ENCODE measurements at places on chromosomes 1 and 21. TPM values are rescaled to one million over a fixed set of nuclear protein-coding genes. Genes with fewer than 3 reads are reported as not detected.

- no peak for DNase-seq
Observed at GRCh38 chr1:241600496-241600901, 39.7 kb downstream of the CHML start.

DNA sequence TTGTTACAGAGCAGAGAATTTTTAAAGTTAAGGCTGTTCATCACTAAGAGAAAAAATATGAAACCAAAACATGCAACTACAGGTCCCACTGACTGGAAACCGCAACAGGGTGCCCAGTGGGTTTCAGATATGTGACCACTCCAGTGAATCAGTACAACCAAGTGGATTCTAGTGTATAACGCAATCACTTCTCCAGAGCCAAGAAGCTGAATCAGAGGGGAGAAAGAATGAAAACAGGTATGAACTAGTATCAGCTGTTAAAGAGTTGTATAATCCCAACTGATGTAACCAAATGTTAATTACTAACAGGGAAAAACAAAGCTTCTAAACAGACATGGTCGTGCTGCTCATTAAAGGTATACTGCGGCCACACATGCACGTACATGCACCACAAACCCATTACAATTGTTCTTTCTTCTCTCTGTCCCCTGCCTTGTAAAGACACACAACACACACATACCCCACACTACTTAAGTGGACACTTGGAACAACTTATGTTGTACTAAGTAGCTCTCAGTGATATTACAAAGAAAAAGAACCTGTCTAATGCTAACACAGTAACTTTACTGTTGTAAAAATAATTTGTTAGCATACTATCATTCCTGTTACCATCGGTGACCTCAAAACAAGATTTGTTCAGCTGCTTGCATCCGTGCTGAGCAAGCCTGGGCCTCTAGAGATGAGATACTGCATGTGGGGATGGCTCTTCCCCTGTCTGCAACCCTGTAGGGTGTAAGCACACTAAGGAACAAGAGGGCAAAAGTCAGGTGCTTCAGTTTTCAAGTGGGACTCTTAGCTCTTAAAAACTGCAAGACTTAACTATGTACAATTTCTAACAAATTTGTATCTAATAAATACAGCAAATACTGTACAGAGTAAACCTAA, 74.2 kb downstream of the PTPN14 start:
- no peak for DNase-seq

GRCh38 chr1:154593390-154593789, 14.6 kb downstream of the ADAR start:
- DNase-seq, result no peak

GRCh38 chr1:150236614-150237100, 745 bp upstream of the ANP32E start:
- DNase-seq, result no peak

The ID3 gene
- total RNA-seq, result 463 TPM

The PRR9 gene
- 1.0 TPM for total RNA-seq

The HMGCS2 gene
- not detected for total RNA-seq

DNA sequence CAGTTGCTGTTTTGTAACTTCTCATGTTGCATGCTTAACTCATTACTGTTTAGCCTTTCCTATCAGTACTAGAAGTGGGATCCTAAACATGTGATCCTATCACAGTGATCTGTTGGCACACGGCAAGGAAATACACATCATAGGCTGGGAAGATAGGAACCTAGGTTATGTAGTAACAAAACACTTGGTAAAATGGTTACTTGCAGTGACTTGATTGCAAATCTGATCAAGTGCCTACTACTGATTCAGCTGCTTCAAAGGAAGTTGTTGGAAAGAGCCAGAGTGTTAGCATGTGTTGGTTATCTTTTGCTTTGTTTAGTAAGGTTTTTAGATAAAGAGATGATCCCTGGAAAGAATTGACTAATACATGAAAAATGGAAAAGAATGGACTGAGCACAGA, 8.9 kb upstream of the VASH2 start:
- no peak for DNase-seq
